Cortex of kidney (tissue), 1 donor: ENCODE measurements at places on chromosomes 2 and 18.

GRCh38 chr2:62150597-62151305 lies 45.2 kb upstream of the B3GNT2 start:
- no peak for DNase-seq

GRCh38 chr18:7812431-7813063 lies 245.4 kb downstream of the PTPRM start:
- DNase-seq, result no peak

DNA sequence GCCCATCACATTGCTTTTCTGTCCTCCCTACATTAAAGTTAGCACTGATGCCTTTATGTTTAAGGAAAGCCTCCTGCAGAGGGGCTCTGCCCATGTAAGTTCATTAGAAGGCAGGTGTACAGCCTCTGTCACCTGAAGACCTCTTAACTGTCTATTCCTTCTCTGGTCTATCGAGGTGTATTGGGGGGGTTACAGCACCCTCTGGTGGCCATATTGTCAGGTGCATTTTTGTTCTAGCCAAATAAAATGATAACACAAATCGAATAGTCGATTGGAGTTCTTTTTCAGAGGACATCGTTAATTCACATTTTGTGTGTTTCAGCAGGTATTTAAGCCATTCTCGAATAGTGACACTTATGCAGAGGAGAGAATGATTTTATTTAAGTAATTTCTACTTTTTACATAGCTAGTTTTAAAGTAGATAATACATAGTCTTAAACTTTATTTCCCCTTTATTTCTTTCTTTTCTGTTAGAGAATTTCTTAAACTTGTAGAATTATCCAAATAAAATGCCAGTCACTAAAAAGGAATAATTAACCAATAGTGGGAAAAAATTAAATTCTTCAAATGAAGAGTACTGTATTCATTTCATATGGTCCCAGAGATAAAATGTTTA lies 136.8 kb downstream of the NEDD4L start:
- no peak for DNase-seq

GRCh38 chr2:233084488-233084887 lies 24.3 kb downstream of the INPP5D start:
- DNase-seq, result no peak

DNA sequence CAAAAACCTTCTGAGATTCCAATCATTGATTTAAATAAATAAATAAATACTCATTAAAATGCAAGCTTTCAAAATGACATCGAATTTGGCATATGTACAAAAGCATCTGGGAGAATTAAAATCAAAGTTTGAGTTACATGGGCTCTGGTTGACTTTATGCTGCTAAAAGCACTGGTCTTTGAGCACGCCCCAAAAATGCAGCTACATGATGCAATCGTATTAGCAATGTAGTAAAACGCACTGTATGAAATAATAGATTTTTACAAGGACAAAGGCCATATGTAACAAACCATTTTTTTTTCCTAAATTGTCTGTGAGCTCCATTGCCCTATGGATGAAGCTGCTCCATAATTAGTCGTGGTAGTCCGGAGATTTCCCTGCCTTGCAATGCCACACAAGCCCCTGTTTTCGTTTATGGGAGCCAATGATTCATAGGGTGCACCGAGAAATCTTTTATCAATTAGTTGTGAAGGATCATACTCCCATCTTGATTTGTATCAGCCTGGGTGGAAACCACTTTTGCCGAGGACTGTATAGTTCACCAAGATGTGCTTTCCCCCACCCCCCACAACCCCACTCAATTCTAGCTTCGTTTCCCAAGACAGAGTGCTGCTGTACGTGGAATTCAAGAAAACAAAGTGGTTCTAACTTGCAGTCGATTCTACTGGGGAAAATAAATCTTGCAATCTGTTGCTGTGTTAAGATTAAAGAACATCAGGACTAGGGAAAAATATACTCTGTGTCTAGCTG lies 268.4 kb downstream of the IRS1 start:
- DNase-seq, result no peak

DNA sequence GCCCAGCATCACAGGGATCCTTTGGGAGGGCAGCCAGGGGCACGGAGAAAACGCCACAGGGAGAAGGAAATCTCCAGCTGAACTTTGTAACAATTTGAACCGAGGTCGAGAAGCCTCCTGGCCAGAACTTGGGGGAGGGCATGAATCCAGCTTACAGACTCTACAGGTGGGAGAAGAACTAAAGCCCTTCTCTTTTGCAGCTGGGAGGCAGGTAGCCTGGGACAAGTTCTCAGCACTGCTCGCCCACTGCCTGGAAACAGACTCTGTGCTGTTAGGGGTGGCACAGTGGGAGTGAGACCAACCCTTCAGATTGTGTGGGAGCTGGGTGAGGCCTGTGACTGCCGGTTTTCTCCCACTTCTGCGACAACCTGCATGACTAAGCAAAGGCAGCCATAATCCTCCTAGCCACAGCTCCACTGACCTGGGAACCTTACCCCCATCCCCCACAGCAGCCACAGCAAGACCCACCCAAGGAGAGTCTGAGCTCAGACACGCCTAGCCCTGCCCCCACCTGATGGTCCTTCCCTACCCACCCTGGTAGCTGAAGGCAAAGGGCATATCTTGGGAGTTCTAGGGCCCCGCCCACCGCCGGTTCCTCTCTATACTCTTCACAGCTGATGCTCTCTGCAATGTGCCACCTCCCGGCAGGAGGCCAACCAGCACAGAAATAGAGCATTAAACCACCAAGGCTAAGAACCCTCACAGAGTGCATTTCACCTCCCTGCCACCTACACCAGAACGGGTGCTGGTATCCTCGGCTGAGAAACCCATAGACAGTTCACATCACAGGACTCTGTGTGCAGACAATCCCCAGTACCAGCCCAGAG lies 136.0 kb upstream of the SIX2 start:
- no peak for DNase-seq
